ENCODE measurements at places on chromosomes 3 and 15. TPM values are rescaled to one million over a fixed set of nuclear protein-coding genes. Genes with fewer than 3 reads are reported as not detected.

The TRIM59 gene
- 31.5 TPM for polyA plus RNA-seq

The EXOSC7 gene
- polyA plus RNA-seq = 49.2 TPM

The TNNC1 gene
- polyA plus RNA-seq = not detected

The OSTN gene
- not detected for polyA plus RNA-seq

The LMAN1L gene
- not detected for polyA plus RNA-seq

The CHRNA3 gene
- not detected for polyA plus RNA-seq

The ANKRD63 gene
- polyA plus RNA-seq = not detected

The ECE2 gene
- not detected for polyA plus RNA-seq

The NEK10 gene
- polyA plus RNA-seq = 0.10 TPM

The CHRFAM7A gene
- not detected for polyA plus RNA-seq

The GABRR3 gene
- polyA plus RNA-seq = not detected

The ANKUB1 gene
- polyA plus RNA-seq = not detected

The TRANK1 gene
- 9.6 TPM for polyA plus RNA-seq

The PKM gene
- 440 TPM for polyA plus RNA-seq

The CX3CR1 gene
- 1.6 TPM for polyA plus RNA-seq

The NR2E3 gene
- not detected for polyA plus RNA-seq

The PPP1R14D gene
- polyA plus RNA-seq = not detected

The CPA3 gene
- polyA plus RNA-seq = not detected

The PAQR5 gene
- polyA plus RNA-seq = not detected

The FBXW12 gene
- polyA plus RNA-seq = not detected

The CADPS gene
- polyA plus RNA-seq = not detected

The WDR6 gene
- polyA plus RNA-seq = 143 TPM

The DNAH12 gene
- polyA plus RNA-seq = not detected

The ENTPD3 gene
- not detected for polyA plus RNA-seq

The GOLGA6L9 gene
- polyA plus RNA-seq = 0.11 TPM

The MOBP gene
- polyA plus RNA-seq = not detected

The XXYLT1 gene
- polyA plus RNA-seq = 4.2 TPM

The GTF2A2 gene
- polyA plus RNA-seq = 118 TPM

The A4GNT gene
- not detected for polyA plus RNA-seq

The THSD4 gene
- polyA plus RNA-seq = not detected

The GOLGA8T gene
- not detected for polyA plus RNA-seq

The PCOLCE2 gene
- polyA plus RNA-seq = not detected

The SELENOS gene
- polyA plus RNA-seq = 69.8 TPM

The HESX1 gene
- polyA plus RNA-seq = not detected
